ENCODE measurements at places on chromosomes 11 and 22. TPM values are rescaled to one million over a fixed set of nuclear protein-coding genes. Genes with fewer than 3 reads are reported as not detected.

- DNase-seq: peak; percentile 74
Measured at GRCh38 chr11:108871152-108871551, 206.3 kb downstream of the DDX10 start.

- DNase-seq: no peak
Measured at GRCh38 chr11:67983951-67984350, 19.9 kb downstream of the UNC93B1 start.

Gene BIK
- total RNA-seq: 0.86 TPM

- peak; percentile 14 for DNase-seq
Measured at GRCh38 chr22:20857247-20857643, 1.4 kb downstream of the PI4KA start.

Gene OR4A16
- not detected for total RNA-seq

Gene NTM
- 7.3 TPM for total RNA-seq

DNA sequence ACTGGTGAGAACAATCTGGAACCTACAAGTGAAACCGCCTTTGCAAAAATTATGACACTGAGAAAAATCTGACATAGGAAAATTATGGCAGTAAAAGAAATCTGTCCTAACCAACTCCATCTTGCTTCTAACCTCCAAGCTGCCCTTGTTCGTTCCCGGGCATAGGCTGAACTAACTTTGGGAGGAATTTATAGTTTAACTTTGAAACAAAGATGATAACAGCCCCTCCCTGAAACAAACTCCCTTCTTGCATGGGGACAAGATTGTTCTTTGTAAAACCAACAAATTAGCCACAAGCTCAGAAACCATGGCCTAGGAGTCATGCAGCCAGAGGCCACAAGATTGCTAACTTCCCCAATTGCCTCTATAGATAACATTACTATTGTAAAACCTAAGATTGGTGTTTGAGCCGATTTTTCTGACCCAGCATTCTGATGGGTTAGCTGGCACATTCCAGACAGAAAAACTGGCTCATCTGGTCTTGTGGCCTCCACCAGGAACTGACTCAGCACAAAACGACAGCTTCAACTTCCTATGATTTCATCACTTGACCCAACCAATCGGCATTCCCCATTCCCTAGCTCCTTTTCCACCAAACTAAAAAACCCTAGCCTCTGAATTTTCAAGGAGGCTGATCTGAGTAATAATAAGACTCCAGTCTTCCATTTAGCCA lies 3.6 kb upstream of the CCDC81 start:
- peak; percentile 38 for DNase-seq

Measured in fibroblast of villous mesenchyme (primary cell).